ENCODE measurements at places on chromosomes 16 and 17.

- no peaks in the 10 kb centered on the region for H3K4me1 ChIP-seq
- DNase-seq = no peak
- H3K4me3 ChIP-seq = no peak overlapping the region
- no peaks in the 10 kb centered on the region for H3K27me3 ChIP-seq
- no peaks in the 10 kb centered on the region for H3K36me3 ChIP-seq
- no peak overlapping the region for H3K27ac ChIP-seq
These were observed 14.5 kb downstream of the GPR179 start for GRCh38 chr17:38329284-38329683.

GRCh38 chr16:35308674-35309073 is 1849.3 kb downstream of the TP53TG3F start:
- H3K4me1 ChIP-seq = no peaks in the 10 kb centered on the region
- no peaks in the 10 kb centered on the region for H3K36me3 ChIP-seq
- H3K27me3 ChIP-seq = no peaks in the 10 kb centered on the region
- no peak overlapping the region for H3K4me3 ChIP-seq

DNA sequence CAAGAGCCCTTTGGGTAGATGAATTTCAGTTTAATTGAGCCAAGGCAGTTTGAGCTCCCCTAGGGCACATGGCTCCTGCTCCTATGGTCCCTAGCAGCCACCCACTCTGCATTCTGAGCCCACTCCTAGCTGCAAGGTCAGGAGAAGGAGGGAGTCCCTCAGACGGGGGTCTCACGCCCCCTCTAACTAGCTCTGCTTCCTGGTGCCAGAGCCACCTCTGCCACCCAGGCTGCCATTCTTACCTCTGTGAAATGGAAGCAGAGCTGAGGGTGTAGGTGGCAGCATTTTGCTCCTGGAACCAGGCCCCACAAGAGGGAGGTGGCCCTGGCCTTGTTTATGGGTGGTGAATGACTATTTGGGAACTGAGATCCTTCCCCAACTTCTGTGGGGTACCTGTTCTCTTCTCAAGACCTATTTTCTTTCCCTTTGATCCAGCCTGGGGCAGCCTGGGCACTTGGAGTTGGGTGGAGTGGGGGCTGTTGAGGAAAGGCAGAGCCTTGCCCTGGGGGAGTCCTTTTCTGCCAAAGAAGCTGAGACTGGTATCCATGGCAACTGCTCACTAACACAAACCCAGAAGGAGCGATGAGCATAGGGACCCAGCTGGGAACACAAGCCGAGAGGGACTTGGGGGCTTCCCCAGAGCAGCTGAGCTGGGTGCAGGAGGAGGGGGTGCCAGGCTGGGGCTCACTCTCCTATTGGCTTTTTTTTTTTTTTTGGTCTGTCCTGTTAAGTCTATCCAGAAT is 4.8 kb downstream of the SPNS2 start:
- H3K4me3 ChIP-seq = no peak overlapping the region
- no peaks in the 10 kb centered on the region for H3K27me3 ChIP-seq
- H3K36me3 ChIP-seq = no peaks in the 10 kb centered on the region
- DNase-seq = no peak

- no peak for DNase-seq
- H3K36me3 ChIP-seq = peaks cover 7% of the 10 kb centered on the region
- H3K4me1 ChIP-seq = no peaks in the 10 kb centered on the region
These were observed 113.4 kb upstream of the TOB1 start for GRCh38 chr17:50979524-50979927.
